Stomach (tissue), 19 donors: ENCODE measurements at places on chromosomes 12 and 14. TPM values are rescaled to one million over a fixed set of nuclear protein-coding genes. Genes with fewer than 3 reads are reported as not detected.

DNA sequence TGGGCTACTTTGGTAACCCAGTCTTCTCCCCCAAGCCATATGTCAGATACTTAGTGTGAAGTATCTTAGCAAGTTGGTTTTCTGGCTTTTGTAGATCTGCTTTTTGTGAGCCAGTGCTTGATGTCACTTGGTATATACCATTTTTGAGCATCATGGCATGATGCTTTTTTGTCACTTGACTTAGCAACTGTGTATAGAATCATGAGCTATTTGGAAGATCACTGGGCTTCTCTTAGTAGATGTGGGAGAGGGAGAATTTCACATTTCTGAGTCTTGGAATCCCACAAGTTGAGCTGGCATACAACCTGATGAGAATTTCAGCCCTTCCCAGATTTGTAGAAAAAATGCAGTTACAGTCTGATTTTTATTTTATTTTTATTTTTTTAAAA, 24.9 kb downstream of the AEBP2 start:
- no peak overlapping the region for H3K27ac ChIP-seq
- no peak overlapping the region for H3K4me3 ChIP-seq
- H3K36me3 ChIP-seq: peaks cover 5% of the 10 kb centered on the region
- H3K4me1 ChIP-seq: peaks cover 17% of the 10 kb centered on the region

DNA sequence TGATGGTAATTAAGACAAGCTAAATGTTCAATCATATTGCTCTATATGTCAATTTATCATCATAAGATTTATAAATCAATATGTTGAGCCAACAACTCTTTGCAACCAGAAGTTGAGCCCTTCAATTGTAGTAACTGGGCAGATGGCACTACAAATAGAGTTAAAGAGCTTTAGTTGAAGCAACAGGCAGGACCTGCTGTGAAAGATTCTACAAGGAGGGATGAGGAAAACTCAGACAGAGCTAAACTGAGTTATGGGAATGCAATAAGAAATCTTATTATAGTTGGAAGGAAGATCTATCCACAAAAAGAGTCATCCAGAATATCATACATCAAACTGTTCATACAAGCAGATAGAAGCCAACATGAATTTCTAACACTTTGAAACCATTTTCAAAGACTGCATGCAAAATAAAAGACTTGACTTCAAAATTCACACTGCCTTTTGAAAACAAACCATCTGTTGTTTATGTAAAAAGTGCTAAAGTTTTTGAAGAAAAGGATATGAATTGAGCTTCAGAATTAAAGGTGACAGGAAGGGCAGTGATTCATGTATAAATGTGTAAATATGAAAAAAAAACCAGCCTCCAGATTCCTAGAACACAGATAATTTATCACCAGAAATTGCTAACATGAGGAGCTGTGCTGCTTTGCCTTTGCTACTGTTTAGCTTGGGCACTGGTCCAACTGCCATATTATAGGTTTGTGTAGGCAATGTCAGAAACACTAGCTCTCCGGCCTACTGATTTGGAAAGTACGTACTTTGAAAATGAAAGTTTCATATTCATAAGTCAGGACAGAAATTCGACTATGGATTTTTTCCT, 133.2 kb downstream of the SLC35F4 start:
- no peaks in the 10 kb centered on the region for H3K27me3 ChIP-seq
- H3K36me3 ChIP-seq: no peaks in the 10 kb centered on the region
- H3K4me1 ChIP-seq: peaks cover 8% of the 10 kb centered on the region
- DNase-seq: peak; percentile 83
- no peak overlapping the region for H3K4me3 ChIP-seq

GRCh38 chr12:5478081-5478706, 46.3 kb downstream of the NTF3 start:
- no peak overlapping the region for H3K27ac ChIP-seq
- no peak for DNase-seq
- no peaks in the 10 kb centered on the region for H3K36me3 ChIP-seq

GRCh38 chr14:22536853-22537338, 52.1 kb downstream of the DAD1 start:
- no peak overlapping the region for H3K4me3 ChIP-seq
- peak; percentile 55 for DNase-seq
- peaks cover 28% of the 10 kb centered on the region for H3K4me1 ChIP-seq
- H3K27me3 ChIP-seq: no peaks in the 10 kb centered on the region
- no peaks in the 10 kb centered on the region for H3K36me3 ChIP-seq

GRCh38 chr14:25520821-25521220, 470.9 kb upstream of the STXBP6 start:
- DNase-seq: no peak
- no peak overlapping the region for H3K4me3 ChIP-seq
- H3K27ac ChIP-seq: no peak overlapping the region
- no peaks in the 10 kb centered on the region for H3K36me3 ChIP-seq
- H3K27me3 ChIP-seq: no peaks in the 10 kb centered on the region
- no peaks in the 10 kb centered on the region for H3K4me1 ChIP-seq

DNA sequence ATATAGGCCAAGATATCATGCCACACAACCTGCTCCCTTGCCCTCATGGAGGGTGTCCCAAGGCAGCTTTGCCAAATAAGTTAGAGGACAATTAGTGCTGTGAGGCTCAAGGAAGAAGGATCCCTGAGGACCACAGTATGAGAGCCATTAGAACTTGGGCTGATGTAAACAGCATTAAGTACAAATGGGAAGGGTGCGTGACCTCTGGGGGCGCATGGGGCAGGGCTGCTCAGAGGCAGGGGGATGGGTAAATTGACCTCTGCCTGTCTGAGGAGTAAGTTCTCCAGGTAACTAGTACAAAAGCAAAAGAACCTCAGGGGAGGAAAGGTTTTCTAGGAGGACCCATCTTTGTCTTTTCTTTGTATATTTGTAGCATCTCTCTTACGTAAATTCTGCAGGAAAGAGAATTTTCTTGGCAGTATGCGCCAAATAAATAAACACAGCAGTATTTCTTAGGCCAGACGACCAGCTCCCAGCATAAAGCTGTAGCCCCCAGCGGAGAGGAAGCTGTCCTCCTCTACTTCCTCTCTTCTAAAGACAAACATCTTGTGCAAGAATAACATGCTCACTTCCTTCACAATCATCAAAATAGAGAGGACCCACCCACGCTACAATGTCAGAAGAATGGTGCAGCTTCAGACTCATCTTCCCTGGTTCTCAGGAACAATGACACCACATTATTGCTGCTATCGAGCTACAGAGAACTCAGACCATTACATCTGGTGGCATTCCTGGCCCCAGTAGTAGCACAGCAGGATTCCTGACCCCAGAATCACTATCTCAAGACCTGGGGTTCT, 16.4 kb upstream of the VWF start:
- H3K36me3 ChIP-seq: no peaks in the 10 kb centered on the region
- H3K4me1 ChIP-seq: peaks cover 4% of the 10 kb centered on the region
- peak; percentile 55 for DNase-seq

- no peaks in the 10 kb centered on the region for H3K27me3 ChIP-seq
- no peak overlapping the region for H3K27ac ChIP-seq
- H3K4me3 ChIP-seq: no peak overlapping the region
- no peaks in the 10 kb centered on the region for H3K4me1 ChIP-seq
- peak; percentile 38 for DNase-seq
These were observed 233.2 kb upstream of the AMIGO2 start for GRCh38 chr12:47312808-47313426.

Gene KRT85
- total RNA-seq: not detected

Gene REC8
- total RNA-seq: 17.6 TPM
